ENCODE measurements at places on chromosomes 11 and 22. TPM values are rescaled to one million over a fixed set of nuclear protein-coding genes. Genes with fewer than 3 reads are reported as not detected.

DNA sequence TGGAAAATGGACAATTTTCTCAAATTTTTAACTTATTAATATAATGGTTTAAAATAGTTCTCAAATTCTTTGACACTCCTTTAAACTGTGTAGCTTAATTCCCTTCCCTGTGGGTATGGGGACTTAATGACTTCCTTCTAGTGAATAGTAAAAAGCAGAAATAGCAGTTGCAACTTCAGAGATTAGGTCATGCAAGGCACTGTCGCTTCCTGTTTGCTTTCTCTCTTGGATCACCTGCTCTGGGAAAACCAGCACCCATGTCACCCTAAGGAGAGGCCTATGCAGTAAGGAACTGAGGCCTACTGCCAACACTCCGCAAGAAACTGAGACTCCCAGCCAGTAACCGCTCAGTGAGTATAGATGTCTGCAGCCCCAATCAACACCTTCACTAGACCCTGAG is 5.5 kb upstream of the PANX3 start:
- no peak for DNase-seq

DNA sequence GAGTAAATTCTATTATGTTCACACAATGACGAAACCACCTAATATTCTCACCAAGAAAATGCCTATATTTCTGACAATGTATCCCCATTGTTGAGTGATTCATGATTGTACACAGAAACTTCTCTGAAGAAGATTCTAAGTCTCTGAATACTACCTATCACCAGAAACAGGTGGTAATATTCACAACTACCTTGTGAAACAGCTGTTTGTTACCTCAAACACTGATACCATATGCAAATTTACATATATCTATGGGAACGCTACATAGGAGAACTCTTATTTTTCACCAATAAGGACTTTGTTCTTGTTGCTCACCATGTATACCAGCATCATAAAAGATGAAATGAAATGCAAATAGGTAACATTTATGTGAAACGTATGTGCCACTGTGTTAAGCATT is 59.3 kb downstream of the PDGFD start:
- DNase-seq = no peak

GRCh38 chr11:2794046-2794967 is 91.3 kb downstream of the CDKN1C start:
- DNase-seq = no peak

- DNase-seq = no peak
These were observed 1.1 kb upstream of the SERPING1 start for GRCh38 chr11:57596266-57596885.

GRCh38 chr22:23402275-23403151 is 177.6 kb downstream of the IGLL1 start:
- no peak for DNase-seq

GRCh38 chr11:59030037-59030436 is 56.1 kb upstream of the GLYATL1B start:
- no peak for DNase-seq

DNA sequence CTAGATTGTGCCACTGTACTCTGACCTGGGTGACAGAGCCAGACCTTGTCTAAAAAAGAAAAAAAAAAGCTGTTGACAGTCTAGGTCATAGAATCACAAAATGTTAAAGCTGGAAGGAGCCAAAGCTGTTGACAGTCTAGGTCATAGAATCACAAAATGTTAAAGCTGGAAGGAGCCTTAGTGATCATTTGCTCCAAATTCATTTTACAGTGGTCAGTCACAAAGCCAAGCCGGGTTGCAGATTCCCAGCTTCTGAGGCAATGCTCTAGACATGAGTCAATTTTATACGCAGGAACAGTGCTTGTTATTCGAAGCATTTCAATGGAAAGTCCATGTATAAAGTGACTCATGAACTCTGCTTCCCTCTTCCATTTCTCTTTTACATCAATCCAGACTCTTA is 47.4 kb downstream of the SYT13 start:
- no peak for DNase-seq

GRCh38 chr11:8342821-8343681 is 79.4 kb upstream of the LMO1 start:
- DNase-seq = no peak

DNA sequence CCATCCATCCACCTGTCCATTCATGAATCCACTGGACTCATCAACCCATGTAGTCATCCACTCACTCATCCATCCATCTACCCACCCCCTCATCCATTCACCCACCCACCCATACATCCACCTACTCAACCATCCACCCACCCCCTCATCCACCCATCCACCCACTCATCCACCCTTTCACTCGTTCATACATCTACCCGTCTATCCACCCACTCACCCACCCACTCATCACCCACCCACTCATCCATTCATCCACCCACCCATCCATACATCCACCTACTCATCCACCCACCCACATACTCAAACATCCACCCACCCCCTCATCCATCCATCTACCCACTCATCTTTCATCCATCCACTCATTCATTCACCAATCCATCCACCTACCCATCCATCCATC is 37.7 kb downstream of the RTL6 start:
- DNase-seq = no peak

DNA sequence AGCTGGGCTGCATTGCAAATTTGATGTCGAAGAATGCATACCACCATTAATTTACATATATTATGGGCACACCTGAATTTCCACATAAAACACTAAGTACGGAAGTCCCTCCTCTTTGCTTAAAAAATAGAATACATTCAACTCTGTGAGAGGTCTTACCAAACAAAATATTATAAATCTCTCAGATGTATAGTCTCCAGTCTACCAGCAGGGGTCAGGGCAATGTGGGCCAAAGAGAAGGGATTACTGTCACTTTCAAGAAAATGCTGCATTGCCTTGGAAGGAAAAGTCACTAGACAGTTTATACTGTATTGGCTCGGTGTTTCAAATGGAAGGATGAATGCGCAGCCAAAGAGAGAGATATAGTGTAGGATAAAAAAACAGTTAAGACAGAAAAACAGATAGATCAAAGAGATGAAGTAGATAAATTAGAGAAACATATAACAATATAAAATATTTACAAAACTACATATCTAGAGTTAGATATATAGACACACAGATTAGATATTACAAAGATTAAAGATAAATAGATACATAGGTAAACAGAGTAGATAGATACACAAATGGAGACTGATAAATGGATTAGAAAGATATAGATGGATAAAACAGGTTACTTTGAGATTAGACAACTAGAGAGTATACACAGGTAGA is 20.9 kb downstream of the SERGEF start:
- no peak for DNase-seq

DNA sequence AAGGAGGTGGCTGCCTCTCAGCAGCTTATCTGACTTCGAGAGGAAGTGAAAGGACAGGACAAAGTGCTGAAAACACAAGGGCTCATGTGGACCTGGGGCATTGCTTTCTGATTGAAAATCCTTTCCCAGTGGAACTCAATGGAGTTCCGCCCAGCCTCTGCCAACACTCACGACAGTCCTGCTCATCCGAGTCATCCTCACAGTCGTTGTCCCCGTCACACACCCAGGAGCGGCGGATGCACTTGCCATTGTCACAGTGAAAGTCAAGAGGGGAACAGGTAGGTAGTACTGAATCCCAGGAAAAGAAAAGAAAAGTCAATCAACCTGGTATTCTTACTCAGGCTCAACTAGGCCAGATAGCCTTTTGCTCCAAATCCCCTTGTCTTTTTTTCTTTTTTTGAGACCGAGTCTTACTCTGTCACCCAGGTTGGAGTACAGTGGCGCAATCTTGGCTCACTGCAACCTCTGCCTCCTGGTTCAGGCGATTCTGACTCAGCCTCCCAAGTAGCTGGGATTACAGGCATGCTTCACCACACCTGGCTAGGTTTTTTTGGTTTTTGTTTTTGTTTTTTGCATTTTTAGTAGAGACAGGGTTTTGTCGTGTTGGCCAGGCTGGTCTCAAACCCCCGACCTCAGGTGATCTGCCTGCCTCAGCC is 18.1 kb downstream of the LRP4 start:
- DNase-seq = no peak

DNA sequence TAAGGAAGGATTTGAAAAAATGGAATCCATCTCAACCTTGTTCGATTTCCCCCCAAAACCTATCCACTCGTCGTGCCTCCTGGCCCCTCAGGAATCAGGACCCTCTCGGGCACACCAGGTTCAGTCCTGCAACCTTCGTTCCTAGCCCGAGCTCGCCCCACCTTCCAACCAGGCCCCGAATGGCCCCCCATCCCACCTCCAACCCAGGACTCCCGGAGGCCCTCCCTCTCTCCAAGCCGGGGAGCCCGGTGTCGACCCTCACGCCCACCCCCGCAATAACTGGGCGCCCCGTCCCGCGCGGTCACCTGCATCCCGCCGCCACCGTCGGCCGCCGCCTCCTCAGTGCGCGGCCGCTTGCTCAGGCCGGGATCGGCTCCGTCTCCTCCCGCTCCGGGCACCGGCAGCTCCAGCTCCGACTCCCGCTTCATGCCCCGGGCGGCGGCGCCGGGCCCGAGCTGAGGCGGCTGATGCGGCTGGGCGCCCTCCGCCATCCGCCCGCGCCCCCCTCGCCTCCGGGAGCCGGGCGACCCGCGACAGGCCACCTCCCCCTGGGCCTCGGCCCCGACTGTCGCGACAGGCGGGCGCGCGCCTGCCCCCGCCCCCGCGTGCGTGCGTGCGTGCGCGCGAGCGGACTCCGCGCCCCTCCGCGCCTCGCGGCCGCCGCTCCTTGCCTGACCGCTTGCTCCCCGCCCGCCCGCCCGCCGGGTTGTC is 534 bp downstream of the RBFOX2 start:
- no peak for DNase-seq

GRCh38 chr11:122241566-122241965 is 125.6 kb upstream of the BLID start:
- no peak for DNase-seq

- no peak for DNase-seq
These were observed 1.8 kb upstream of the PKNOX2 start for GRCh38 chr11:125162743-125163142.

DNA sequence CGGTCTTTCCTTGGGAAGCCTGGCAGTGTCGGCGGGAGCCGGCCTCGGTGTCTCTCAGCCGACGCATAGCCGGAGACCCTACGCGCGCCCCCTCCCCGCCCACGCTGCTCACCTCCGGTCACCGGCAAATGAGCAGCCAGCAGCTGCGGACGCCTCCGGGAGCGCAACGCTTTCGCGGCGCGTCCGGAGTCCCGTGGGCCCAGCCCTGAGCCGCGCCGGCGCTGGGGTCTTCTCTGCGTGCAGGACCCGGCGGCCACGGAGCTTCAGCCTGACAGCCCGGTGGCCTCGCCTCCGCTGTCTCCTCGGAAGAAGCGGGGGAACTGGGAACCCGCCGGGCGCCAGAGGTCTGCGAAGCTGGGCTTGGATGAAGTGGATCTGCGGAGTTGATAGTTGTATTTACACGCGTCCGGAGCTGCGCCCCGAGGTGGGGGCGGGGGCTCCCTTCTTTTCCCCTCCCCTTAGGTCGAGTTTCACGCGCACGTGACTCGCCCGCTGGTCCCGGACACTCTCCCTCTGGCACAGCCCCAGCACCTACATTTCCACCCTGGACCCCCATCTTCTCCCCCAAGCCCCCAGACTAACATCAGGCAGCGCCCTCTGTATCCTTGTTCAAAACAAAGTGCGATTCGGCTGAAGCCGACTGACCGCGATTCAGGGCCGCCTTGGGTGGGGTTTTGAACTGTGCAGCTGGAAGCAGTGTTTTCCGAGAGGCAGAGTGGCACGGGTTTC is at the start of gene SLC43A1:
Gene SLC43A1, minus strand, starts transcription at position 371 of the 729 bp plus-strand sequence. CDS start 1,591 bp downstream, outside the sequence.
- DNase-seq = no peak

DNA sequence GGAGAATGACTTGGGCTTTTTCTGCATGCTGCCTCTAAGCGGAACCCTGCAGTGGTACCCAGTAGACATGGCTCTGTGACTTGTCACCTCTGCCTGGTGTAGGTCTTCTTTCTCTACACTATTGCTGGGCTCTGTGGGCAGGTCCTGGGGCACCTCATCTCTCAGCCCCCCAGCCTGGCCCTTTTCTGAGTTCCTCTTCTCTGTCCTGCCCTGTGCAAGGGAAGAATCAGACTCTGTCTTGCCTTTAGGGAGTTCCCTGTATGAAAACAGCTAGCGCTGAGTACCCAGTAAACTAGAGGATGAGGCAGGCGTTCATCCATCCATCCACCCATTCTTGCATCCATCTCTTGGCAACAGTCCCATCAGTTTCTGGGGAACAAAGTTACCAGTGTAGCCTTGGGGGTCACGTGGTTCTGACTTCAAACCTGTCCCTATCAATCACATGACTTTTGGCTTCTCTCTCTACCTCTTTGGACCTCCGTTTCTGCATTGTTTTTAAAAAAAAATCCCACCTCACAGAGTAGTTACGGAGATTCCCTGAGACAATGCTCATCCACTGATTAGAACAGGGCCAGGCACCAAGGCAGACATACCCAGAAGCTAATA is 86.4 kb upstream of the WNT11 start:
- DNase-seq = no peak

DNA sequence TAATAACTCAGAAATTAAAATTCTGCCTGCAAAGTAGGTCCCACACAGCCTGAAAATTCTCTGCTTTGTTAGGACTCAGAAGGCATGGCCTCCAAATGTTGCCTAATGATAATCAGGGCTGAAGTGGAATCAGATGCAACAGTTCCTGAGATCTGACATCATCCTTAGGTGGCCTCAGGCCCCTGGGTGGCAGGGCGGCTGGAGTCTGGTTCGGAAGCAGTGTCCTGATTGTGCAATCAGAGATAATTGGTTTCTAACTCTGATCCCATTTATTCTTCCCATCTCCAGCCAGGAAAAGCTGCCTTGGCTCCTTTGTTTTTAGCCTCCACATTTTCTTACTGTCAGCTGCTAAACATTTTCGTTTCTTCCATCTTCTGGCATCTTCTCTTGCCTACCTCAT is 399.3 kb downstream of the OPCML start:
- DNase-seq = no peak

GRCh38 chr11:5596607-5597201 is at the start of gene TRIM6:
Gene TRIM6 (plus strand): TSS chr11:5596637. CDS start chr11:5596898, 261 bp downstream.
- no peak for DNase-seq

The CCDC116 gene
- polyA plus RNA-seq = 0.51 TPM

The PRG3 gene
- polyA plus RNA-seq = 0.85 TPM

The VSIG2 gene
- polyA plus RNA-seq = 1.1 TPM

The CCDC73 gene
- polyA plus RNA-seq = 0.05 TPM

The TTLL8 gene
- polyA plus RNA-seq = not detected

The UPK3A gene
- polyA plus RNA-seq = not detected

Measured in forelimb muscle (tissue), 1 donor.